ENCODE measurements at places on chromosomes 7 and 10.
A peak's percentile ranks its signal among the peaks of the same experiment; 100 is the strongest.

DNA sequence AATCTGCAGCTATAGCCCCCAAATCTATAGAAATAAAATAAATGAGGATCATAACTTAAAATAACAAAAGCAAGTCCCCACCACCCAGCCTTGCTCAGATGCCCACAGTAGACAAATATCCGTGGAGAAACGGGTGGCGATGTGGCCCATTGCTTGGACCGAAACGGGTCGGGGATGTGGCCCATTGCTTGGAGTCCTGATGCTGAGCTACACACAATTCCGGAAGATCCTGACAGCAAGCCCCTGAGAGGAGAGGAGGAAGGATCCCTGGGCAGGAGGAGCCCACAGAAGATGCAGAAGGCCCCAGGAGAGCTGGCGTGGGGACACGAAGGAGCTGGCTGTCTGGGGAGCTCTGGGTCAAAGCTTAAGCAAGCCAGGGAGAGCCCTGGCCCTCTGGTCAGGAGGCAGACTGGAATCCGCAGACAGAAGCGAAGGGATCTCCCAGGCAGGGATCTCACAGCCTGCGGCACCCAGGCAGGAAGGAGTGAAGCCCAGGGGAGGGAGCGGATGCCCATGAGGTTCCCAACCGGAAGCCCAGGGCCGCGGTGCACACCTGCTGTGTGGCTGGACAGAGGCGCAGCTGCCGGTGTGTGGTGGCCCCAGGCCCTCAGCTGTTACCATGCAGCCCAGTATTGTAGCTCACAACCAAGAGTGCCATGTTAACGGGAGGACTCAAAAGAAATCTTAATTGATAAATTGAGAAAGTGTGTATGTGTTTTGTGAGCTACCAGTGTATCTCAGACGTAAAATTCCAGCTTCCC lies 138.8 kb downstream of the ADARB2 start:
- DNase-seq = no peak

GRCh38 chr7:47325337-47325736 lies 256.6 kb downstream of the TNS3 start:
- no peak for DNase-seq

DNA sequence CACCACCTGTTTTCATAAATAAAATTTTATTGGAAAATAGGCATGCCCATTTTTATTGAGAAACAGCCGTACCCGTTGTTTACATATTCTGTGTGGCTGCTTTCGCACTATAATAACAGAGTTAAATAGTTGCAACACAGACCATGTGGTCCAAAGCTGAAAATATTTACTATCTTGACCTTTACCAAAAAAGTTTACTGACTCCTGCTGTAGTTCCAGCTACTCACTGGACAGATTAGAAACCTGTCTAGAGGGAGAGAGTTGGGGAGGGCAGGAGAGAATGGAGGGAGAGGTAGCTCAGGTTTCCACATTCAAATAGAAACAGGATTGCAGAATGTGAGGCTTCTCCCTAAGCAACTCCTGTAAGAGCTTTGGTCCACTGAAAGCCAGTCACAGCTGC lies 55.1 kb upstream of the GLCCI1 start:
- no peak for DNase-seq

GRCh38 chr10:130812381-130813148 lies 499.0 kb downstream of the TCERG1L start:
- no peak for DNase-seq

- peak; percentile 27 for DNase-seq
Observed at GRCh38 chr10:4656576-4657194, 169.3 kb upstream of the AKR1E2 start.
